Esophagus mucosa (tissue), 1 donor: ENCODE measurements at places on chromosomes 13 and 19. TPM values are rescaled to one million over a fixed set of nuclear protein-coding genes. Genes with fewer than 3 reads are reported as not detected.

Gene ZNF700
- total RNA-seq, result 5.9 TPM

DNA sequence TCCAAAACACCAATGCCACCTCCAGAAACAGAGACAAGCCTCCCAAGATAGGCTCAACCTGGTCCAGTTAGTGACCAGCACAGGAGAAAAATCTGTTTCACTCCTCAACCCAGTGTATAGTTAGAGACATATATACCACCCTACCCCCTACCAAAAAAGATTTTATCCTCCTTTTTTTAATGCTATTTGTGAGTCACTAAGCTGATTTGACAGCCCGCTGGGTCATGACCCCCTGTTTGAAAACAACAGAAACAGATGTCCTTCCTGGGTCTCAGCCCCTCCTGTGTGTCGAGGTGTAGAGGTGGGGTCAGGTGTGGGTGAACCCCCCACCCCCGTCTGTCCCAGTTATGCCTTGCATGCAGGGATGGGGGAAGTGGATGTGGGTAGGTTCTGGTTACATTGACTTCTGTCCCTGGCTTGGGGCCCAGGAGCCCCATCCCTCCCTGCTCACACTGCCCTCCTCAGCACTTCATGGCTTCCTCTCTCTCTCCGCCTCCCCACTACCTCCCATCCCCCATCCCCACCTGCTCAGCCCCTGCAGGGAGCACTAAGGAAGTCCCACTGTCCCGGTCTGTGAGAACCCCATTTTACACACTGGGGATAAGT is 14.0 kb upstream of the TOMM40 start:
- ATAC-seq, result no peak

Gene GRK1
- not detected for total RNA-seq

Gene FUT6
- total RNA-seq, result 56.9 TPM

DNA sequence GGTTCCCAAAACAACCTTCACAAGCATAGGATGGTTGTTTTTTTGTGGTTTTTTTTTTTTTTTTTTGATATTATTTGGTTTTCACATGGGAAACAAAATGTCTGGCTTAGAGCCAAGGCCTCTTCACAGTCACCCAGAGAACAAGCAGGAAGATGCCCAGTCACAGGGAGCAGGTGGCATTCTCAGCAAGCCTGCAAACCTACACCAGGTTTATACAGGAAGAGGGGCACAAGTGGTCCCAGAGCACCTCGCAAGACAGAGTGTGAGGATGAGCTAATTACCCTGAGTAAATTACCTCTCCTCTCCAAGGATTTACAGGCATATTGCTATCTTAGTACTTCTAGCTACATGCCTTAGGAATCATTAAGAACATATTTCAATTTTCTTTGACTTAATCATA is 1375.6 kb downstream of the EFNB2 start:
- no peak for ATAC-seq

DNA sequence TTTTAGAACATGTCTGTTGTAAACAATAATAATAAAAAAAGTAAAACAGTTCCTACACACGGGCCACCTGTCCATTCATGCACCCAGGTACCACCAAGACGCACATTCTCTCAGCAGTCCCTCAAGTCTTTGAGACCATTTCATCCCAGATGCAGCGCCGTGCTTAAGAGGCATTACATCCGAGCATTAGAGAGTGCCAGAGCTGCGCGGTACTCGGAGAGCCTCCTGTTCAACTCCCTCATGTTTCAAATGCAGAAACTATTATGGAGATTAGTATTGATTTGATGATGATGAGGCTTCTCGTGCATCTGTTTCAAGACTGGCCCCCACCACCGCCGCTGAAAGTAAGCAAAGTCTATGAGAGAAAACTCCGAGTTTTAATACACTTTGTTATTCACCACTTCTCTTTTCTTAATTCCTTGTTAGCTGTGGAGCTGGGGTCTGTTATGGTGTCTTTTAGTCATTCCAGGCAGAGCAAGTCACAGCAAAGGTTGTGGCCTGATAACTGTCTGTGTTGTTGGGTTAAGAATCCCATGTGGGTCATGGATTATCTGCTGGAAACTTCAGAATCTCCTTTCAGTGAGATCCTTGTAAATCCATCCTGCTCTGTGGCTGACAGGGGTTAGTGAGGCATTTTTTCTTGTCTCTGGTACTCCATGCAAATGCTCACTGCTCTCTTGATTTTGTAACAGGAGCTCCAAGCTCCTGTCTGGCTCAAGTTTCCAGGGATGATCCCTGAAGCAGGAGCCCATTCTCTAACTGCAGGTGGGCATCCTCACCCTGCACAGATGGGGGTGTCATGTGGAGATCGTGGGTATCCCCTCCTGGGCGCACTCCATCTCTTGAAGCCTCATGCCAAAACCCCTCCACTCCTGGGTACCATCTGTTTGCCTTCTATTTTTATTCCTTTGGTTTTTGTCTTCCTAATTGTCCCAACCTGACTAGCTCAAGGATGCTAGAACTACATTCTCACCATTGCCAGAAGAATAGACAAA is 74.9 kb upstream of the MTIF3 start:
- ATAC-seq, result no peak

DNA sequence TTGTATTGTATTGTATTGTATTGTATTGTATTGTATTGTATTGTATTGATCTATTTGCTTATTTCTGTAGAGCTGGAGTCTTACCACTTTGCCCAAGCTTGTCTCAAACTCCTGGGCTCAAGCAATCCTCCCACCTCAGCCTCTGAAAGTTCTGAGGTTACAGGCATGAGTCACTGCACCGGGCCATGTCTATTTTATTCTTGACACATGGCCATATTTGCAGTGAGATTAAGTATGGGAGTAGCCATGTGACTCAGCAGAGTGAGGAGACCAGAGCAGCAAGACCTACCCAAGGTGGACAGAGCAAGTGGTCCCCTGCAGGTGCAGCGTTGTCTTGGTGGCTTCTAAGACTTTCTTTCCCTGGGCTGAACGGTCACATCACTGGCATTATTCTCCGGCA is 49.1 kb upstream of the UBAC2 start:
- peak; percentile 84 for ATAC-seq
